ENCODE measurements at places on chromosomes 5 and 9. TPM values are rescaled to one million over a fixed set of nuclear protein-coding genes. Genes with fewer than 3 reads are reported as not detected.
A peak's percentile ranks its signal among the peaks of the same experiment; 100 is the strongest.

DNA sequence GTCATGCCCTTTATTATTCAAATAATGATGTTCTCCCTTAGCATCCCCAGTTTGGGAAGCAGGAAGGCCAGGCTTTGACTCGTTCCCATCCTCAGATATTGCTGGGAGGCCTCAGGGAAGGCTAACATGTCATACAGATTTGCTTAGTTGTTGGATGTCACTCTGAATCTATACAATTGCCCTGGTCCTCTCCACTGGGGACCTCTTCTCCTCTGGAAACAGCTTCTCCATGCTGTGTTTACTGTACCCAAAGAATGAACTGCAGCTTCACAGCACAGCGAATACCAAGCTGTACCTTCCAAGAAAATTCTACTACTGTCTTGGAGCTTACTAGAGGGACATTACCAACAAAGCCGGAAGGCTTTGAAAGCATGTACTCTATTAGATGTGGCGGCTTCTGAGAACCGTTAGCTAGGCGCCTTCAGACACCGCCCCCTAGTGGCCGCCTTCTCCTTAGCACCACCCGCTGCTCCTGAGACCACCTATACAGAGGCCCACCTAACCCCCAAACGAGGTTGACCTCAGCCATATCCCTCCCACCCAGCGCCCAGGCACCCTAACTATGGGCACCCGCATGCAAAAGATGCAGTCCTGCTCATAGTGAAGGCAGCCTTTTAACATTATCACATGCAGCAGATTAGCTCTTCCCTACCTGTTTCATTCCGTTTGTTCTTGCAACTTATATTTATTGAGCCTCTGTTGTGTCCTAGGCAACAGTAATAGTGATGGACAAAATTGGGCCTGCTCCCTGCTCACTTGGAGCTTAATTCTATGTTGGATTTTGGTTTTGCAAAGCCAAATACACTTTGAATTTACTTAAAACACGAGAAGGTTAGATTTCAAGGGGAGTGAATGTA is 34.9 kb upstream of the FOXI1 start:
- peak; percentile 60 for DNase-seq

DNA sequence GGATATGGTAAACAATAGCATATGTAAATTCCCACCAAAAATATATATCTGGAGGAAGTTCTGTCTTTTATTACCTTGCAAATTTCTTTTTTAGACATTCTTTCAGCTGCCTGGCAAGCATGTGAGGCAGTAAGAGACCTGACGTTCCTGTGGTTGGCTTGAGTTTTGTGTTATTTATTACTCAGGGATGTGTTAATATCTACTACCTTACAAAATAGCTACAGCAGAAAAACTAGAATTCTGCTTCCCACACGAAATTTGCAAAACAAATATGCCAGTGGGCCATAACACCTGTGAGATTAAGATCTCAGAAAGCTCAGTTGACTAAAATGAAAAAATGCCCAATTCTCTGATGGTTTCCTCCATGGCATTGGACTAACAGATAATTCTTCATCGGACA is 274.2 kb downstream of the TMEM167A start:
- DNase-seq = no peak

DNA sequence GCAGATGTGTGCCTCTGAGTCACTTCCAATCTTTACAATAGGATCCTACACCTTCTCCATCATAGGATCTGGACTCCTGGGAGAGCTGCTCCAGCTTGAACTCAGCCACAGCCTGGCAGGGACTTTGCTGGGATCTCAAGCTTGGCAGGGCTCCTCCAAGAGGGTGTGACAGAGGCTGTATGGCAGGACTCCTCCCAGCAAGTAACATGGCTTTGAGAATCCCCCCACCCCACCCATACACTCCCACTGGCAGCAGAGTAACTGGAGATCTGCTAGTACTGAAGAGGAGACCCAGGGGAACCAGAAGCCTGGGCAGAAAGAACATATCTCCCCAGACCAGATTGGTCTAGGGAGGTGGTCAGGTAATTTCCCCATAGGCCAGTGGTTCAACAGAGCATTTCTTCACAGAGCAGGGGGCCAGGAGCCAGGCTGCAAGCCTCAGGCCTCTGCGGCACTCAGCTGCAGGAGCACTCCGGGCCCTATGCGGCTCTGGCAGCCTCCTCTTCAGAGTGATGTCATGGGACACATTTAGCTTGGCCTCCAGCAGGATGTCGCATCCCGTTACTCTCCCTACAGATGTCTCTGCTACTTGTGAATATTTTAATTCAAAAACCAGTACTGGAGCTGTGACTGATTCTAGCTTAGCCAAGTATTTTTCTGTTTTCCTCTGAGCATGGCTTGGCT is 1.7 kb upstream of the ACSL6 start:
- DNase-seq = peak; percentile 38

DNA sequence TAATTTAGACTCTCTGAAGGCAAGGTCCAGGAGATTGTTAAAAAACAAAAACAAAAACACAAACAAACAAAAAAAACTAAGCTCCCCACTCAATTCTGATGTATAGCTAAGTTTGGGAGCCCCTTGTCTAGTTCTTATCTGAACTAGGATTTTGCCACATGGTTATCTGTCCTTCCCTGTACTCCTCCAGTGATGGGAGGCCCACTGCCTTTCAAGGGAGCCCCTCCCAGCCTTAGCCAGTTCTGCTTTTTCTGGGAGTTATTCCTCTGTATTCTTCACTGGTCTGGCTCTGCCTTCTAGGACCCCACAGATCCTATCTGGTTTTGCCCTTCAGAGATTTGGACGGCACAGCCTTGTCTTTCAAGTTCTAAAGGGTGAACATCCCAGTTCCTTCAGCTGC is 2.1 kb upstream of the ALDH1B1 start:
- no peak for DNase-seq

GRCh38 chr5:74316064-74316603 is 324.4 kb downstream of the ENC1 start:
- DNase-seq = no peak

GRCh38 chr5:78288246-78288645 is 6.3 kb downstream of the AP3B1 start:
- DNase-seq = no peak

DNA sequence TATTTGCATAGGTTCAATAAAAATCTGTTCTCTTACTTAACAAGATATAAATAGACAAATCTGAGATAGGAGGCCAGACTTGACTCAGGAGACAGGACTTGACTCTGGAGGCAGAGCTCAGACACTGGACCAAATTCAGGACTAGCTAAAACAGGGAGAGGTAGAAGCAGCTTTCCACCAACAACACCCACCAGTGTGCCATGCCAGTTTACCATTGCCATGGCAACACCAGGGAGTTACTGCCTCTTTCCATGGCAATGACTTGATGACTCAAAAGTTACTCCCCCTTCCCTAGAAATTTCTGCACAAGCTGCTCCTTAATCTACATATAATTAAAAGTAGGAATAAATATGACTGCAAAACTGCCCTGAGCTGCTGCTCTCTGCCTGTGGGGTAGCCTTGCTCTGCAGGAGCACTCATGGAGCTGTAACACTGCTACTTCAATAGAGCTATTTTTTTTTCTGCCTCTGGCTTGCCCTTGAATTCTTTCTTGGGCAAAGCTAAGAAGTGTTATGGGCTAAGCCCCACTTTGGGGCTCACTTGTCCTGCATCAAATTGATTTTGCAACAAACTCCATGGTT is 473.0 kb downstream of the PLK2 start:
- DNase-seq = no peak

Gene ARHGEF28
- total RNA-seq = 4.9 TPM

Gene GNA14
- total RNA-seq = 29.2 TPM

GRCh38 chr5:14406554-14406849 is 175.1 kb upstream of the OTULINL start:
- DNase-seq = no peak

Gene GPR150
- total RNA-seq = not detected

Gene TTC1
- 38.3 TPM for total RNA-seq

Gene FOXD4
- 0.55 TPM for total RNA-seq

- no peak for DNase-seq
These were observed 13.3 kb upstream of the TRPM6 start for GRCh38 chr9:74901001-74901400.

Gene ABCA1
- total RNA-seq = 110 TPM

Gene C9orf152
- not detected for total RNA-seq

DNA sequence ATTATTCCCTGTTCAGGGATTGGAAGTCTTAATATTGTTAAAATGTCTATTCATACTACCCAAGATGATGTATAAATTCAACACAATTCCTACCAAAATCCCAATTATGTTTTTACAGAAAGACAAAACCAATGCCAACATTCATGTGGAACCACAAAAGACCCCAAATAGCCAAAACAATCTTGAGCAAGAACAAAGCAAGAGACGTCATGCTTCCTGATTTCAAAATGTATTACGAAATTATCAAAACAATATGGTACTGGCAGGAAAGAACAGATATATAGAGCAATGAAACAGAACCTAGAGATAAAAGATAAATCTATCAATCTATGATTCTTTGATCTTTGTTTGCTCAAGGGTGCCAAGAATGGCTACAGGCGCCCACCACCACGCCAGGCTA is 237.9 kb downstream of the TAF11L14 start:
- no peak for DNase-seq

- DNase-seq = no peak
These were observed 39.5 kb upstream of the MAMDC2 start for GRCh38 chr9:70003901-70004714.

Data from sigmoid colon (tissue), 7 donors.